ELR (cell line): ENCODE measurements at places on chromosomes 12 and 14.
A peak's percentile ranks its signal among the peaks of the same experiment; 100 is the strongest.

DNA sequence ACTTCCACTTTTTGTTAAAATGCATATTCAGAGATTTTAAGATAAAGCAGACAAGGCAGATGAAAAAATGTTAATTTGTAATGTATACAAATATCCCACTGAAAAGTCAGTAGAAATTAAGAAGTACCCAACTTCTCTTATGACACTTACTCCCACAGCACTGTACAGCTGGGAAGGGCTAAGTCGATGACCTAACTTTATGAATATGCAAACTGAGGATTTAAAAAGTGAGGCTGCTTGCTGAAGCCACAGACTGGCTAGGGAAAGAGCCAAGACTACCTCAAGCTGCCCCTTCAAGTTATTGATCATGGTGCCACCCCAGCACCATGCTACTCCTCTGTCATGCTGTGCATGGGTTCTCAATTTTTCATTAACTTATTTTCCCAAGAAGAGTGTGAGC is 17.0 kb downstream of the PPM1H start:
- no peak for DNase-seq

- DNase-seq: peak; percentile 74
These were observed 52.8 kb upstream of the ELK3 start for GRCh38 chr12:96141216-96141912.

GRCh38 chr14:23939607-23940326 is 13.8 kb upstream of the DHRS4 start:
- DNase-seq: no peak

DNA sequence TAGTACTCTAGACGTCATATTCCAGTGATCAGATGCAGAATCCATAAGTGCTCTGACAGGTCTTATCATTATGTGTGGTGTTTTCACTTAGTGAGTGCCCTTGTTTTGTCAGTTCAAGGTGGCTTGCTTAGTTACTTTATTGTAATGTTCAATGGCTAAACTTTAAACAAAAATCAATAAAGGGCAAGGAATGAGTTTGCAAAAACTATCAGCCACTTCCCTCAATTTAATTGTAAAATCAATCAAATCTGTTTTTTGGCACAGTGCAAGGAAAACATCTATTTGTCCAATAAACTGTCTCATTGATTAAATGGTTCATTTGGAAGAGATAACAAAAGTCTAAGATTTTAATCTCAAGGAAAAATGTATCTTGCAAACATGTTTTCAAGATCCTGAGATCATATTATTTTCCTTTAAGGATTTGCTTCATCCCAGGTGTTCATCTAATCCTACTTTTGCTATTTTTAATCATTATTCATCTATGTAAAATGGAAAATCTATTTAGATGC is 59.6 kb upstream of the EEA1 start:
- no peak for DNase-seq

DNA sequence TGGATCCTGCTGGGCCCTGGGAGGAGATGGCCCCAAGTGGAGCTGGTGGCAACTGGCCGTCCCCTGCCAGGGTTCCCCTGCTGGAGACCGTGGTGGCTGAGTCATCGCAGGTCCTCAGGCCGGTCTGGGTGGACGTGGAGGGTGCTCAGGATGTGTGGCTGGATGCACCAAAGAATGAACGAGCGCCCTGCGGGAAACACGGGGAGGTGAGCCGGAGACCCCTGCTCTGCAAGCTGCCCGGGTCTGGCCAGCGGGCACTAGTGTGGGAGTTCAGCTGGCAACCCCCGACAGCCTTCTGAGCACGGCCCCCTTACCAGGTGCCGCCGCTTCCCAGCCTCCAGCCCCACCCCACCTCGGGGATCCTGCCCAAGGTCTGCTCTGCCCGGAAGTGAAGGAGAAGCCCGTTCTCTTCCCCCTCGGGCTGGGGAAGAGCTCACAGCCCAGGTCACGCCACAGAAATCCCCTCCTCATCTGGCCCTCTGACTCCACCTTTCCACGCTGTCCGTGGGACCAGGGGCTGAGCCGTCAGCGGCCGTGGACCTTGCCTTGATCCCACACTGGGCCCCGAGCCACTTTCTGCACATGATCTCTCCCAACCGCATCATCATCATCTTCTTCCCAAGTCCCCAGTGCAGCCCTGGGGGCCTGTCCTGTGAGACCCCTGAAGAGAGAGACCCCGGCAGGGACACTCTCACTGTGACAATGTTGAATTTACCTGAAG is 165.5 kb downstream of the KIF26A start:
- no peak for DNase-seq

- DNase-seq: no peak
These were observed 28.1 kb upstream of the PRICKLE1 start for GRCh38 chr12:42617622-42618021.

DNA sequence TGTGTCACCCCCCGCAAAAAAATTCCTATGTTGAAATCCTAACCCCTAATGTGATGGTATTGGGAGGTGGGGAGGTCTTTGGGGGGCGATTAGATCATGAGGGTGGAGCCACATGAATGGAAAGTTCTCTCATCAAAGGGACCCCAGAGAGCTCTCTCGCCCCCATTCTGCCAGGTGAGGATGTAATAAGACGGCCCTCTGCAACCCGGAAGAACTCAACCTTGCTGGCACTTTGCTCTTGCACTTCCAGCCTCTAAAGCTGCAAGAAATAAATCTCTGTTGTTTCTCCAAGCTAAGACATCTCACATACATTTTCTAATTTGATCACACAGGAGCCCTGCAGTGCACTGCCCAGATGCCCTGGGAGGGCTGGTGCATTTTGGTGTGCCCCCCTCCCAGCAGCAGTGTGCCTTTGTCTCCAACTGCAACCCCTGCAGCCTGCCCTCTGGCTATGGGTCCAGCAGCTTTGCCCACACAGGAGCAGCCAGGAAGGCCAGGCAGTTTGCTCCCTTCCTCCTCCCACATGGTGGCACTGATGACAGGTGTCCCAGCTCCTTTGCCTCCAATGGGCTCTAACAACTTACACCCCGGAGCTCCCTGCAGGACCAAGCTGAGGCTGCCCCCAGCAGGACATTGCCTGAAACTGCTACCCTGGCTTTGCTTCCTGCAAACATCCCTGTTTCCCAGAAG is 59.3 kb downstream of the C14orf132 start:
- DNase-seq: peak; percentile 76

DNA sequence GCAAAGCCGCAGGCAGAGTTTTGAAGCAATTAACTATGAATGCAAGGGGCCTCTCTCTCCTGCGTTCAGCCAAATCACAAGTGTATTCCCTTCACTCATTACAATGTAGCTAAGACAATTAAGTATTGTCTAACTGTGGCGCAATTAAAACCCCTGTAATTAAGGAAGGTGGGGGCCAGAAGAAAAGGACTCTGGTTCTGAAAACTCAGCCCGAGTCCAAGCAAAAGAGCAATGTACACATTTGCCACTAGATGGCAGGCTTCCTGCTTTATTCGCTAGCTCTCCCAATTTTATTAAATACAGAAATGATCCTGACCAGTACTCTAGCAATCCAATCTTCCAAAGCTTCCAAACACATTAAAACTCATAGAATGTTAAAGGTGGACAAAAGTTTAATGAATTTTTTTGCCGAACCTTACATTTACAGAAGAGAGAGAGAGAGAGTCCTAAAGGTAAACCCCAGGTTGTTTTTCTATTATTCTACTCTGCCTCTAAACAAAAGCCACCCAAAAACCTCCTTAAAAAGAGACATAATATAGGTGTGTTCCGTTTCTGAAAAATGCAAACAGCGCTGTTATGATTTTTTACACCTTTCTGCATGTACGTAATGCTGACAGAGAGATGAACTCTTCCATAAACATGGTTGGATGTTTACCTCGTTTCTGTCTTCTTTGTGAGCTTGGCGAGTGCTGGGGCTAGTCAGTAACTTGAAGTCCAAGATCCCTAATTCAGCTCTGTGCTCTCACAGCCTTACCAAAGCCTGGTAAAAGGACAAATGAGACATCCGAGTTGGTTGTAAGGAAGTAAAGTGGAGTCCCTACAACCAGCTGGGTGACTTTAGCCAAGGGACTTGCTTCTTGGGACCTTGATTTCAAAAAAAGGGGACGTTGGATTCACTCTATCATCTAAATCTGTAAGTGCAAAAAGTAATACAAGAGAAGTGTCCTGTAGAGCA is 50.9 kb upstream of the VASH1 start:
- peak; percentile 66 for DNase-seq

DNA sequence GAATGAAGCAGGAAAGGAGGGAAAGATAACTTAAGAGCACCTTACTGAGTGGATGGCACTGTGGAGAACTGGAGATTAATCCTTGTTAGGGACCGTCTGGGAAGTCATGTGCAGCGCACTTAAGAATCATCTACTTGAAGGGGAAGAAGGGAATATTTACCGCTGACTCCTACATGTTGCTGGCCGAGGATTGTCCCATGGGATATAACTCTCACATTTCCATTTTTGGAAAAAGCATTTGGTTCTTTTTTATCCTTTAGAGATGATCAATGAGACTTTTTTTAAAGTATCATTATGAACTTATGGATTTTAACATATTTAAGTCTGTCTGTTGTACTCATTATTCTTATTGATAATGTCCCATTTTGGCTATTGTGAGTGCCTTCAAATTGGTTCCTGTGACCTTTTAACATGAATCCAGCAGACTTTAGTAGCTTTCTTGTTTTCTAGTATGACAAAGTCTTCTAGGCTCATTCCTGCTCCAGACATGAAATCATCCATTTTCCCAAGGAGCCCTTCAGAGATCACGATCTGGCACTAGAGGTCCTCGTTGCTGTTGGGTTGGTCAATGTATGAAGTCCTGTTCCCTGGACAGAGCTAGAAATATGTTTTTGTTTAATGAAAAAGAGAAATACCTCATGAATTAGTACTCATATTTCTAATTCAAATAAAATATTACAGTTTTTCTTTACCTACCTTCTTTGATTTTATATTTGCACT is 20.2 kb upstream of the FAM234B start:
- DNase-seq: peak; percentile 84

GRCh38 chr12:103771466-103771865 is 69.6 kb downstream of the NT5DC3 start:
- peak; percentile 62 for DNase-seq

- DNase-seq: no peak
These were observed 64.9 kb downstream of the ARID2 start for GRCh38 chr12:45794422-45794821.

DNA sequence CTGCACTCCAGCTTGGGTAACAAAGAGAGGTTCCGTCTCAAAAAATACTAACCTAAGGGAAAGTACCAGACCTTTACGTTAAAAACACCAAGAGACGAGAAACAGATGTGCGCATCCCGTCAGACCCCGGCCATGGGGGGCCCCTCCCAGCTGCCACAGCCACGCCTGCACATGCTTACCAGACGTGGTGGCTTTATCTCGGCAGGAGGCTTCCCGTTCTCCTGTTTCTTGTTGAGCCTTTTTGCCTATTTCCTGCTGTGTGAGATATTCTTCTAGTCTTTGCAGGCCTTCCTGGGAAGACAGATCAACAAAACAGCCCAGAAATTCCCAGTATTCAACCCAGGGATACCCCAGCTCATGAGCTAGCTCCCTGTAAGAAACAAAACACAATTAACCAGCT is 23.6 kb downstream of the PGAM5 start:
- DNase-seq: no peak

DNA sequence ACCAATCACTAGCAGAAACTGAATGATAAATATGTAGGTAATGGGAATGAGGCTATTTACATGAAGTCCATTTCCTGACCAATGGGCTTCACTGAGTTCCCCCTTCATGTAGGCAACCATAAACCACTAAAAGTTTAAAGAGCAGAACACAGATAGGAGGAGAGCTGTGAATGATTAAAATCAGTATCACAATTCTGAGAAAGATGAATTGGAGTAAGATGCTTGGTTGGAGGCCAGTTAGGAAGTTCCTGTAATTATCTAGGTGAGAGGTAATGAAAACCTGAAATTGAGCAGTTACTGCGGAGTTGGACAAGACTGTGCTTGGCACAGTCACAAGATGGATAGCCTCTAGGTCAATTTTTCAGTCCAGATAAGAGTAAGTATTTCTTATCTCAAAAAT is 56.6 kb downstream of the GALNT4 start:
- no peak for DNase-seq

GRCh38 chr12:1820191-1820895 is at the start of gene LRTM2:
LRTM2 (plus strand) TSS chr12:1820565; CDS start chr12:1828149, 7,584 bp downstream.
- DNase-seq: no peak

- DNase-seq: no peak
These were observed 50.2 kb downstream of the ZFYVE26 start for GRCh38 chr14:67766035-67766680.

DNA sequence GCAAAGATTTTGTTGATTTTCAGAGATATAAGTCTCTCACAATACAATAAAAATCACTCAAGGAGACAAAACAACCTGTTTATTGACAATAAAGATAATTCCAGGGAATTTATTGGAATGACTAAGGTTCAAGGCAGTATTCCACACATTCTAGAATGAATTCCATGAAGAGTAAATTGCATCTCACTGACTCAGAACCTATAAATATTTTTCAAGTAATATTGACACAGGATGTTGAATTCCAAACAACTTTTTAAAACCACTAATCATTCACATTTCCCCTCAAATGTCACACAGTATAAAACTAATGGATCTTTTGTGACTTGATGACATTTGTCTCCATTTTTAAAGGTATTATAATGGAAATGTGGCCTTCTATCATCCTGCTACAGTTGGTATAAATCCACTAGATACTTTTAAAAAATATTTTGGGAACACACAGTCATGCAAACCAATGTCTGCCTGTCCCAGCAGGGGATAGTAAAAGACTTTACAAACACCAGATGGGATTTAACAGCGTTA is 42.1 kb upstream of the LGR5 start:
- DNase-seq: peak; percentile 68

DNA sequence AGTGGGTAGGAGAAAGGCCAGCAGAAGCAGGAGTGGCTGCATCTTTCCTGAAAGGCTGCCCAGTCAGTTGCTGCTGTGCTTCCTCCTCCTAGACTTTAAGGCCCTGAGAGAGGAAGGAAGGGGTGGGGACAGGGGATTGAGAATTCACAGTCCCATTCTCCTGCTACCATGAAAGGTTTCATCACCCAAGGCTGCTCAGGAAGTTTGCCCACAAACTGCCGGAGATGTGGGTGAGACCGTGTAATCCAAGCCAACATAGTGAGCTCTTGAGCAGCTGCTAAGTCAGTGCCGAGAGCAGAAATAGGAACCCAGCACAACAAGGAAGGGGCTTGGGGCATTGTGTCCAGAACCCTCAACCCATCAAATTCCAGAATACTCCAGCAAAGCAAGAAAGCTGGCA is at the start of gene CTSG:
Gene CTSG (minus strand): TSS at position 69 of the 400 bp plus-strand sequence. CDS start 27 bp downstream, at position 42.
- no peak for DNase-seq

DNA sequence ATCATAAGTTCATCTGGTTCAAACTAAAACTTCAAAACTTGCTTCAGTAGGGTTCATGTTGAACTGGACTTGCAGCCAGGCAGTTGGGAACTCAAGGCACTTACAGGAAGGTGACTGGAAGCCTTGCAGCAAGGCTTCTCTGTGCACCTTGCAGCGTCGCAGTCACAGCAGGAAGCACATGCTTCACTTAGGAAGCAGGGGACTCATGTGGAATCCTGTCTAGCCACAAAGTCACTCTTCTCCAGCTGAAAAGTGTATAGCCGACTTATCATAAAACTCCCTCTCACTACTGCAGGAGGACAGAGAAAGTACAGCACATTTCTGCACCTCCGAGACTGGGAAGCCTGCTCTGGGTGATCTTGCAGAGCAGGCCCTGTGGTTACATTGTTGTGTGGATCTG is 114.0 kb upstream of the PRB2 start:
- DNase-seq: no peak

- peak; percentile 84 for DNase-seq
These were observed 179.6 kb upstream of the DIO2 start for GRCh38 chr14:80390906-80391305.

GRCh38 chr14:100147691-100148464 is 11.6 kb downstream of the DEGS2 start:
- DNase-seq: no peak
